ENCODE measurements at places on chromosomes 4 and X.

DNA sequence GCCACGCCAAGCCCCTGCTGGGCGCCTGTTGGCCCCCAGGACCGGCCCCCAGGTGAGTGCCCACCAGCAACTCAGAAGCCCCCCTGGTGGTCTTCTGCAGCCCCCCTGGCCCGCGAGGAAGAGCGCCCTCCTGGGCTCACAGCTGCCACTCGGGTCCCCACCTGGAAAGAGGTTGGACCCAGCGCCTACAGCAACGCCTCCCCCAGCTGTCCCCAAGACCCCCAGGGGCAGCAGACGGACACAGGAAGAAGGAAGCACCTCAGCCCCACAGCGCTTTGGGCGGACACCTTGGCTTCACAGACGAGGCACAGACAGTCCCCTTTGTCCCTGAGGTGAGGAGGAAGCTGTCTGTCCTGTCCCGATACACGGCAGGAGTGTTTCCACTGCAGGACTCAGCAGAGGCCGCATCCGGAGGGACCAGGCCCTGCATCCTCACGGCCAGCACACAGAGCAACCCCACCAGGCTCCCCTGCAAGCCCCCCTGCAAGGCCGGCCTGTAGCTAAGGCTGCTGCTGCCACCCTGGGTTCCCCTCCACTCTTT lies 115.6 kb upstream of the NKX1-1 start:
- DNase-seq, result no peak

GRCh38 chr4:138055890-138056289 lies 186.3 kb downstream of the SLC7A11 start:
- DNase-seq, result no peak

DNA sequence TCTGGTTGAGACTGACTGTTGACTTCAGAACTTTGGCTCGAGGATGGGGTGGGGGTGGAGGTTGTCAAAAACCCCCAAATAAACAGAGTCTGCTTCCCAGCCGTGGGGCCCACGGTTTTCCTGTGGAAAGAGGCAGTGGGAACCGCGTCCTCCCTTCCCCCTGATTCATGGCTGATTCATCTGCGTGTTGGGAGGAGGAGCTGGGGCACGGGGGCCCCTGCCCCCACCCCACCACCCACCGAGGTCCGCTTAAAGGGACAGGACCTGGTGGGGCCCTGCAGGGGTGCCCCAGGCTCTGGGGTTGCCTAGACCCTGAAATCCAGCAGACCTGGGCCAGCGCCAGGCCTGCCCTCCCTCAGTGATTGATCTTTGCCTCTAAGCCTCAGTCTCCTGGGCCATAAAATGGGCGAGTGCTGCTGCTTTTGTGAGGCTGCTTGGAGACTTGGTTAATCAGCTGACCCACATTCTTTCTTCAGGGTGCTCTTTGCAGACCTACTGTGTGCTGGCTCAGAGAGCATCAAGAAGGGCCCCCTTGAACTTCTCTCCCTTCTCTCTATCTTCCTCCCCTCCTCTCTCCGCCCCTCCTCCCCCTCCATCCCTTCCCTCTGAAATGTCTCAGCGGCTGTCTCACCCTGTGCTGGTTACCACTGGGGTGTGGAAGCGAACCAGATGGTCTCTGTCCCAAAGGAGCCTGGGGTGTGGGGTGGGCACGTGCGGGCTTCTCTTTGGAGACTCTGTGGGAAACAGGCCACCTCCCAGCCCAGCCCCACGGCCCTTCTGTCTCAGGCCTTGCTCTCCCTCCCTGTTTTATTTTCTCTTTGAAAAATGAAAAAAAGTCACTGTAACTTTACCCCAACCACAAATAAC lies 9.1 kb downstream of the HTRA3 start:
- DNase-seq, result peak; percentile 80

- no peak for DNase-seq
These were observed 39.8 kb downstream of the NPY2R start for GRCh38 chr4:155248002-155248896.

GRCh38 chr4:117588771-117589170 lies 445.5 kb upstream of the NDST3 start:
- no peak for DNase-seq

DNA sequence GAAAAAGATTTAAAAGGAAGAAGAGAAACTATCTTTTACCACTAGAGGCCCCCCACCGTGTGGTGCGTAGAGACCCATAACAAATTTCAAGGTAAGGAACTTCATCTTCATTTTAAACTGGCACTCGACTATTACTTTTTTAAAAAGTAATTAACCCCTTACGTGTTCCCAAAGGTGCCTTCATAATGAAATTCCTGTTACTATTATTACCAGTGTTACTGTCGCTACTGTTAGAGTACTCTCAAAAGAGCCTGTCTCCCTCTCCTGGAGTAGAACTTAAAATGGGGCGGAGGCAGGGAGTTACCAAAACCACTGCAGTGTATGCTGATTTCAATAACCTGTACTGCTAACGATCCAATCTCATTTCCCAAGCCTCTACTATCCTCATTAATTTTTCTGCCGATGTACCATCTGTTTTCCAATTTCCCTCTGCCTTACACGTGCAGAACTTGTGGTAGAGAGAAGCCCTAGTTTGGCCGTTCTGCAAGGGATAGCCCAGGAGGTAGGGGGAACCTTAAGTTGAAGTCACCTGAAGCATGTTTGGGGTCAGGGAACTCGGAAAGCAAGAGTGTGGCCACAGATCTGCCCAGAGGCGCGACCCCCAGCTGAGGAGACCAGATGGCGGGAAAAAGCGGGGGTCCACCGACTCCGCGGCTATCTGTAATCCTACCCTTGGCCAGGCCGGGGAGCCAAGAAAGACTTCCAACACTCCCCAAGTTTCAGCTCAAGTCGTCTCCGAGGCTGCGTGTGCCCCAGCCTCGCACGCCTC lies 720 bp upstream of the STK26 start:
- no peak for DNase-seq

- peak; percentile 15 for DNase-seq
These were observed 179.6 kb upstream of the NOCT start for GRCh38 chr4:138835832-138836533.

GRCh38 chr4:101279377-101279871 lies 67.9 kb downstream of the PPP3CA start:
- peak; percentile 88 for DNase-seq

- no peak for DNase-seq
These were observed 262.8 kb downstream of the SNCA start for GRCh38 chr4:89574176-89574575.

- no peak for DNase-seq
These were observed 623.4 kb downstream of the SPRY1 start for GRCh38 chr4:124019749-124020549.

- DNase-seq, result no peak
These were observed 517.1 kb upstream of the ZFP42 start for GRCh38 chr4:187478292-187479140.

GRCh38 chrX:40871385-40872082 lies 136.2 kb upstream of the MED14 start:
- DNase-seq, result peak; percentile 17

DNA sequence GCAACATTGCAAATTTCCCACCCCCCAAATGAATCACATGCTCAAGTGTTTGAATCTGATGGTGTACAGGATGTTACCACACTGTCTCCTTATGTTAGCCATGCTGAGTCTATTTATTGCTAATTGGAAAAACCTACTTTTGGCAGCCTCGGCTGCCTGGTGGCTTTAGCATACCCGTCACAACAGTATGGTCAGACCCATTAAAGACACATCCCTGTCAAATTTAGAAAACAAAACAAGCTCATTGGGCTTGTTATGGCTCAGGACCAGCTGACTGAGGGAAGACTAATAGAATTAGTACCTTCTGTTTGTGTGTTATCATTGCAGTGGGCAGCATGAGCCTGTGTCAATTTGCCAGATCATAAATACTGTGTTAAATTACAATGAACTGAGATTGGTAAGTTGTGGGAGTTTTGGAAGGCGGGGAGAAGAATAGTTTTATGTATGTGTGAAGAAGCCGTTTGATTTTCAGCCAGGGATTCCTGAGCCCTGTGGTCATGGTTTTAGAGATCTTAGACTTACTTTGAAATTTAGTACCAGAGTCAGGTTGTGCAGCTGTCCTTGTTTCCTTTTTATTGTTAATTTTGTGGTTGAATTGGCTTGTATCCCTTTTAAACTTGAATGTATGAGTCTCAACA lies 66.8 kb downstream of the POLA1 start:
- DNase-seq, result no peak

DNA sequence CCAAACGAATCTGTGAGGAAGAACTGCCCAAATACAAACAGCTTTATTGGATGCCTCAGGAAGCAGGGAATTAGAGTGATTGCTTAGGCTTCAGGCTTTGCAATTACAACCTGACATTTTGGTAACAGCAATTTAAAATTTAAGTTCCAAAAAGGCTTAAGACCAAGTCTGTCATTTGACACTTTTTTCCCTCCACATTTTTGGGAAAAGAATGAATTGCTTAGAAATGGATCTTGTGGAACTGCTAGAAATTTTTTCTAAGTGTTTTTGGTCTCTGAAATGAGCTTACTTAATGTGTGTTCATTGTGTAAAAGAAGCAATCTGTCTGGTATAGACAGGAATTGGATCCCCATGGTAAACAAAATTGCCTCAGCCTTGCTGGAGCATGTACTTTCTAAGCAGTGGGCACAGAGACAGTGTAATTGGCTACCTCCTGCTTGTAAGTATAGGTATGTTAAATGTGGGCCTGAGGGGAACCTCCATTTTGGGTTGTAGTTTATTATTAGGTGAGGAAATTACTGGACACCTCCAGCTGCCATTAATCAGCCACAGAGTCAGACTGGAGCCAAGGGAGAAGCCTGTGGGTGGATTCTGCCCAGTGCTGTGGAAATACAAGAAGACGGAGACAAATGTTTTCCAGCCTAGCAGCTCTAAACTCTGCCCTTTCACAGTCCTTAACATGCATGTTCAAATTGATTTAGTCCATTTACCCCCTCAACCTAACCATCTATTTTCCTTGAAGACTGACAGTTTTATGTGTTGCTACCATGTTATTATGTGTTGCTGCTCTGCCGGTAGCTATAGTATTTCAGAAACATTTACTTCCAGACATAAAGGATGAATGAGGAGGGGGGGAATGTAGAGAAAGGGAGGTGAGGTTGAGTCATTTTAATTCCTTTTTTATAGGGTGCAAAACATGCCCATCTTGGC lies 473.0 kb downstream of the SPRY1 start:
- DNase-seq, result no peak

DNA sequence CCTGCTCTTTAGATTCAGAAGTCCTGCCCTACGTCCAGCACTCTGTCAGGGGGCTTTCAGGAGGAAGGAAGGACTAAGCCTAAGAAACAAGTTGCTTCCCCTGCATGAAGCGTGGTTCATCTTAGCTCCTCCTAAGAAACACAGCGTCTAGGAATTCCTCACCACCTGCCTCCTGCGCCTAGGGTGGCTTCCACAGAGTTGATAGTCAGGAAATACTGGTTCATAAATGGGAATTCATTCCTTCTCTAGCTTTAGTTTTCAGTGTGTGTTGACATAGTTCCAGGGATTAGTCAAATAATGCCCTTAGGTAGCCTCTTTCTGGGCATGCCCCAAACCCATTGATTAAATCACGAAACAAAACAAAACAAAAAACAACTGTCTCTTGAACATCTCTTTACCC lies 1.7 kb upstream of the MXRA5 start:
- DNase-seq, result no peak

GRCh38 chr4:1466034-1466862 lies 60.0 kb upstream of the NKX1-1 start:
- DNase-seq, result no peak

DNA sequence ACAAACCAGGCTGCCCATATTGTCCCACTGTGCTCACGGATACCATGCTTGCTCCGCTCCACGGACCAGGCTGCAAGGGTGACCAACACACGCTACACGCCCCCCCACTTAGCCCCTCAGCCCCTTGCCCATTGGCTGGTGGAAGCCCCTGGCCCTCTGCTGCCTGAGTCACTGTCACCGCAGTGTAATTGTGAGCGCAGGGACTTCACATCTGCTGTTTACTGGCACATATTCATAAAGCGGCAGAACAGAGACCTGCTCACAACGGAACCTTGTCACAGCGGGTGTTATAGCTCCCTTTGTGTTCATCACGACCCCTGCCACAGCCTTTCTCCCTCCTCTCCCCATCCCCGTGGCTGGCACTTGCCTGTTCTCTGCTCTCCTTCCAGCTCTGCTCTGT lies 83.7 kb downstream of the PSAPL1 start:
- DNase-seq, result no peak

DNA sequence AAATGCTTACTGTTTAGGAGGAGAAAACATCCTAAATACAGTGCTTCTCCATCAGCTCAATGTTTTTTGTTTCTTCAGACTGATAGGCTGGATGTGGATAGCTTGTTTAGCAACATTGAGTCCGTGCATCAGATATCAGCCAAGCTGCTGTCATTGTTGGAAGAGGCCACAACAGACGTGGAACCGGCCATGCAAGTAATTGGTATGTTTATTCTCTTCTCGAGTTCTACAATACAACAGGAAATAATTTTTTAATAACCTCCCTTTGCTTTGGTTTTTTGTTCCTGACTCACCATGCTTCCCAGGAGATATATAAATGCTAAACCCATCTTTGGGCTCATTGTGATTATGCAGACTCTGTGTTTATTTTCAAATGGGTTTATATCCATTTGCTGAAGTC lies 60.9 kb downstream of the ARHGEF38 start:
- DNase-seq, result no peak

DNA sequence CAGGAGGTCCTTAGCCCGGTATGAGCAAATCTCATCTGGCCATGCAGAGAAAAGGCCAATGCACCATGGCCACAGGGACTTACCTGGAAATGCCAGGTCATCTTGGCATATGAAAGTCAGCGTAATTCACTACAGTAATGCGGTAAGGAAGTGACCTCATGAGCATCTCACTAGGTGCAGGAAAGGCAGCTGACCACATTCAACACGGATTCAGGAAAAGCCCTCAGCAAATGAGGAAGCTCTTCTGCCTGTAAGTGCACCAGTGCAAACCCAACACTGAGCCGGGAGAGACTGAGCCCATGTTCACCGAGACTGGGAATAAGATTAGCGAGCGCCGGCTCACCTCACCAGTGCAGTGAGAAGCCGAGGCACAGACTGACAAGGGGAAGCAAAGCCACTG lies 23.7 kb downstream of the LRPAP1 start:
- peak; percentile 20 for DNase-seq

DNA sequence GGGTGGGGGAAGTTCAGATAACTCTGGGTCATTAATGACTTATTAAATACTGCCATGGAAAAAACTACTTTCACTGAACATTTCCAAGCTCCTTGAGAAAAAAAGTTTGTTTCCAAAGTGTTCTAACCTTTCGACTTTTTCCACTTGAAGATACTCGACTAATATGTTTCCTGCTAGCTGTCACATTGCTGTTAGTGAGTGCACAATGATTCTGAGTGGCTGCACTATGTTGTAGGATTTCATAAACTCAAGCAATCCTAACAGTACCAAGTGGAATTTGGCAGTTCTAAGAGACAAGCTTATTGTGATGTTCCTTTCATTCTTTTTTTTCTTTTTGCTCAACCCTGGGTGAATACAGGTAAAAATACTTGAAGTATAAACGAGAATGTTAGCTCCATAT lies 33.4 kb downstream of the GRXCR1 start:
- DNase-seq, result no peak

GRCh38 chrX:39730662-39731329 lies 367.0 kb downstream of the BCOR start:
- DNase-seq, result peak; percentile 75

Data from suppressor macrophage (primary cell).